ENCODE measurements at places on chromosomes 11 and 22. TPM values are rescaled to one million over a fixed set of nuclear protein-coding genes. Genes with fewer than 3 reads are reported as not detected.

The CTSW gene
- total RNA-seq: not detected

The LUZP2 gene
- 1.6 TPM for total RNA-seq

GRCh38 chr11:65486570-65487466, 12.0 kb upstream of the MALAT1 start:
- DNase-seq: no peak

The ELF5 gene
- total RNA-seq: not detected

The GAS2L1 gene
- 0.95 TPM for total RNA-seq

The CHRM1 gene
- total RNA-seq: not detected

The OR5P2 gene
- not detected for total RNA-seq

GRCh38 chr11:72864702-72865655, 50.8 kb downstream of the ATG16L2 start:
- no peak for DNase-seq

The BTBD18 gene
- total RNA-seq: not detected

- no peak for DNase-seq
These were observed 1.5 kb downstream of the LRFN4 start for GRCh38 chr11:66858186-66858938.

DNA sequence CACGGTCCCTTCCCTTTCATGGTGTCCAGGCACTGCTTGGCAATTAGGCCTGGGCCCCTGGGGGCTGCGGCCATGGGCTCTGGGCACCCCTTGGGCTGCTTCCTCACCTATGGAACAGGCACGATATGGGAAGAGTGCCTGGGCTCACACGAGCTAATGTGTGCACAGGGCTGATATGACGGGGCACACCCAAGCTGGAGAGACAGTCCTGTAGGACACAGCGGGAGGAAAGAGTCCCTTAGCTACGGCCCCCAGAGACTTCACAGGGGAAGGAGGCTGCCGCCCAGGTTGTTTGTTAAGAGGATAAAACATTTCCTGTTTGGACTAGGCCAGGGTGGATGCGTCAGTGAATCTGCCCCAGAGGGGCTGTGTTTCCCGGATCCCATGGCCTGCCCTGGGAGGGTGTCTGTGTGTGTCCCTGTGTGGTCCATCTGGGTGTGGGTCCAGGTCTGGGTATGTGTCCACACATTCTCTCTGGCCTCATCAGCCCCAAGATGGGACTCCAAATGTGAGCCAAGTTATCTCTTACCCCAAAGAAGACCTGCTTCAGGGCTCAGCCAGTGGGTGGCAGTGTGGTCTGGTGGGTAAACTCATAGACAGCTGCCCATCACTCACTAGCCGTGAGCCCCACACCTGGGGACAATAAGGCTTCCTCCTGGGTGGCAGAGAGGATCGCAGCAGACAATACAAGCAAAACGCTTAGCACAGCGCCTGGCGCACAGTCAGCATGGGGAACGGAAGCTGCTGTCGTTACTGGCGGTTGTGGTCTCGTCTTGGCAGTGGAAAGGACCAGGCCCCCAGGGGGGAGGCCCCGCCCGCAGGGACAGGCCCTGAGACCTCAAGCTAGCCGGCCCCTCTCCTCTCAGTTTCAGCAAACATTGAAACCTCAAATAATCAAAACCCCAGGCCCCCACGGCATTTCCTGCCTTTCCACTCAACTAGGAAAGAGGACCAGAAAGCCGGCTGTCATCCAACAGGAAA, 3.2 kb upstream of the EMID1 start:
- peak; percentile 65 for DNase-seq

- no peak for DNase-seq
These were observed 32.2 kb upstream of the PTPRJ start for GRCh38 chr11:47948137-47948536.

DNA sequence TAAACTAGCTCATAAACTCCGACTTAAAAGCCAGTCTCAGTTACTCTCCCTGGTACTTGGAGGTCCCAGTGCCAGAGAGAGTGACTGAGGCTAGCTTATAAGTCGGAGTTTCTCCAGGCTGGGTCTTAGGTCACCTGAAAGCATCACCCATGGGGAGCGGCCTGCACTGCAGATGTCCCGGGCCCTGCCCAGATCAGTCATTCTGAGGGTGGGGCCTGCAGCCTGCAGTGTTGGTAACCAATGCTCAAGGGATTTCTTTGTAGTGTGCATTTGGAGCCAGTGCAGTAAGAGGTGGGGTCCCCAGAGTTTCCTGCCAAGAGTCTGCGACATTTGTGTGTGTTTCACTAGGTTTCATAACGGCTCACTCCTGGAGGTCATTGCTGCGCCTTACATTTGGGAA, 14.8 kb downstream of the TAB1 start:
- no peak for DNase-seq

GRCh38 chr22:35641494-35642120, 6.6 kb upstream of the APOL6 start:
- peak; percentile 50 for DNase-seq

GRCh38 chr11:73661035-73661628, 14.8 kb downstream of the PLEKHB1 start:
- DNase-seq: peak; percentile 95

- no peak for DNase-seq
These were observed 5.4 kb downstream of the FJX1 start for GRCh38 chr11:35623621-35624168.

DNA sequence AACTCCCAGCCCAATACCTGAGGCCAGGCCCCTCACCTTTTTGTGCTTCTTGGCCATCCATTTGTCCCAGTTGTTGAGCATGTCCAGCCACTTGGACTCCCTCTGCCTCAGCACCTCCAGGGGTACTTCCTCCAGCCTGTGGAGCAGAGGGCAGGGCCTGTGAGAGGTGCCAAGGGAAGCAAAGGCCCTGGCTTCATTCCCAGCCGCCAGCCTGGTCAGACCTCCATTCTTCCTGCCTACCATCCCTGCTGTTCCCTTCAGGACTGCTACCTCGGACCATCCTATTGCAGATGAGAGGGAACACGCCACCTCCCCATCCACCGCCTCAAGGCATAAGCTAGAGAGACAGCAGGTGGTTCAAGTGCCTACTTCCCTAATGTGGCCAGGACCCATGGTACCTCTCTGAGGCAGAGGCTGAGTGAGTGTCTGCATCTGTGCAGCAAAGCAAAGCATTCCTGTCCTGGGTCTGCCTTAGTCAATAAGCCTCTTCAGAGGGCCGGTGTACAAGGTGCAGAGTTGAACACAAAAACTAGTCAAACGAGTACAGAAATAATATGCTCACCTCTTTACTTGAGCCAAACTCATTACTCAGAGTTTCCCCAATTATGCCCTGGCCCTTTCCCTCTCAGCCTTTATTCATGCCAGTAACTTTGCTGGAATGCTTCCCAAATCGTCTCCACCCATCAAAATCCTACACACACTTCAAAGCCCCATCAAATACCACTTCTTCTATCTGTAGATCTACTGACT, 15.4 kb upstream of the CASTOR1 start:
- no peak for DNase-seq

The ADSL gene
- total RNA-seq: 181 TPM

DNA sequence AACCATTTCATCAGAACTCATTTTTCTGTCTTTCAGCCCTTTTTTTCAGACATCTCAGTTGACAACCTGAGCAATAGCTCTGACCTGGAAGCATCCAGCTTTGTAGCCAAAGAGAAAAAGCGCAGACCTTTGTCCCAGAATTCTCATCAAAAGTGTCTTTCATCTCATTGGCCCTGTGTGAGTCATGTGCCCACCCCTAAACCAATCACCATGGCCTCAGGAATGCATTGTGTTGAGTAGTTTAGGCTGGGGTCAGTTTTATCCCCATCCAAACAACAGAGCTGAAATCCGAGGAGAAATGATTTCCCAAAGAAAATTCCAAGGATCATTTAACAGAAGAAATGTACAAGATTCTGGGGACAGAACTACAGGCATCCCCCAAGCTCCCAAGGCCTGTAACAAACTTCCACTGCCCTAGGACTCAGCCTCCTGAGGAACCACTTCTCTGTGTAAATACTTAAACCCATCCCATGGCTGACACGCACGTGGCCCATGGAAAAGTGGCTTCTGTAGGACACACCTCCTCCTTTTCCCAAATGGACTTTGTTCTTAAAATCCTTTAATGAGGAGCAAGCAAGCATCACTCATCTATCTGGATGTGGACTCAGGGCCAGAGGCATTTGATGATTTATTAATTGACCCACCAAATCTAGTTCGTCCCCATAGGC, 429.0 kb downstream of the SOX6 start:
- no peak for DNase-seq

The MUC5AC gene
- not detected for total RNA-seq

The SPI1 gene
- not detected for total RNA-seq

DNA sequence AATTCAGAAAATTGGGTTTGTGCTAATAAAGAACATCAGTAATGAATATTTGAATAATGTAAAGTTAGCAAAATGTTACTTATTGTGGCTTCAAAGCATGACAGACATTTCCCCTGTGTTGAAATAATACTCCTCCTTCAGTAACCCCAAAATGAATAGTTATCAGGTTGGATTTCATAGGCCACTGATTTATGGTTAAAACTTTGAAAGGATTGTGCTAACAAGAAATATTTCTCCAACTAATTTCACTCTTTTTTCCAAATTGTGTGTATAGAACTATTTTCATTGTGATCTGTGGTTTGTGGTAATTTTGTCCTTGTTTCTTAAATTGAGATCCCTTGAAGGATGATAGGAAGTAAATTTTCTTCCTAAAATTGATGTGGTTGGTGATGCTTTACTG, 7.9 kb downstream of the DDX10 start:
- no peak for DNase-seq

The MRGPRX3 gene
- total RNA-seq: not detected

The TIMM10 gene
- 19.1 TPM for total RNA-seq

GRCh38 chr11:61055776-61056175, 46.5 kb upstream of the CD5 start:
- no peak for DNase-seq

The GDPD5 gene
- total RNA-seq: 32.7 TPM

The ETS1 gene
- total RNA-seq: 0.93 TPM

- DNase-seq: no peak
These were observed 34.8 kb downstream of the JHY start for GRCh38 chr11:122917311-122917710.

DNA sequence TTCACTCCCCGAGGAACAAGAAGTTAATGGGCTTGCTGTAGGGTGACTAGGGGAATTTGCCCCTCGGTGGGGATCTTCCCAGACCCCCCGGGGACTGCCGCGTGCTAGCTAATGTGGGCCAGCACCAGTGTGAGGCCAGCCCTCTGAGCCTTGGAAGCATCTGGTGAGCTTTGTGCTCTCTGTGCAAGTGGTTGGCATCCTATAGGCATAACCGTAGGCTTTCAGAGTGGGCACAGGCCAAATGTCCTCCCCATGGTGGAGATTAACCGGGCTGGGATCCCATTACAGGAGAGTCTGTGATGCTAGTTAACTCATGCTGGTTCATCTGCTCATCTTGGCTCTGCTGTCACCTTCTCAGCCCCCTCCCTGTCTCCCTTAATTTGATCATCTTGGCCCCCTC, 125.7 kb downstream of the TRIM29 start:
- DNase-seq: no peak

- no peak for DNase-seq
These were observed 66.9 kb upstream of the TTLL12 start for GRCh38 chr22:43253839-43254238.

DNA sequence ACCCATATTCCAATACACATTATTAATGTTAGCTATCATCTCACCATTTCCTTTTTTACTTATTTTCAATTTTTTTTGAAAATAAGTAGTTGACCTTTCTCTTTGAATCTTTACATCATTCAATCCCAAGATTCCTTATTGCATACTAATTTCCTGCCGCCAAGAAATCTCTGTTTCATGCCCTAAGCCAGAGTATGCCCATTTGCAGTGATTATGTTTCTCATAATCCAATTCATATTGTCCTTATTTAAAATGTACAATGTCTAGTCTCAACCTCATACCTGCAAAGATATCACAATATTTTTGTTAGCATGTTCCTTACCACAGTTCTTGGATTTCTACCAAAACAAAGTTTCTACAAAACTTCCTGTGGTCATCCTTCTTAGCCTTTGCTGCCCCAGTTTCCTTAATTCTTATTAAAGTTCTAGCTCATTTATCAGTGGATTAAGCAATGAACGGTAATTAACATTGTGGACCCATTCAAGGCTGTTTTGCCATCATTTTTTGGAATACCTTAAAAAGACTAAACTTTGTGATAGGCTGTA, 75.3 kb downstream of the CD44 start:
- DNase-seq: no peak

The ALX4 gene
- not detected for total RNA-seq

DNA sequence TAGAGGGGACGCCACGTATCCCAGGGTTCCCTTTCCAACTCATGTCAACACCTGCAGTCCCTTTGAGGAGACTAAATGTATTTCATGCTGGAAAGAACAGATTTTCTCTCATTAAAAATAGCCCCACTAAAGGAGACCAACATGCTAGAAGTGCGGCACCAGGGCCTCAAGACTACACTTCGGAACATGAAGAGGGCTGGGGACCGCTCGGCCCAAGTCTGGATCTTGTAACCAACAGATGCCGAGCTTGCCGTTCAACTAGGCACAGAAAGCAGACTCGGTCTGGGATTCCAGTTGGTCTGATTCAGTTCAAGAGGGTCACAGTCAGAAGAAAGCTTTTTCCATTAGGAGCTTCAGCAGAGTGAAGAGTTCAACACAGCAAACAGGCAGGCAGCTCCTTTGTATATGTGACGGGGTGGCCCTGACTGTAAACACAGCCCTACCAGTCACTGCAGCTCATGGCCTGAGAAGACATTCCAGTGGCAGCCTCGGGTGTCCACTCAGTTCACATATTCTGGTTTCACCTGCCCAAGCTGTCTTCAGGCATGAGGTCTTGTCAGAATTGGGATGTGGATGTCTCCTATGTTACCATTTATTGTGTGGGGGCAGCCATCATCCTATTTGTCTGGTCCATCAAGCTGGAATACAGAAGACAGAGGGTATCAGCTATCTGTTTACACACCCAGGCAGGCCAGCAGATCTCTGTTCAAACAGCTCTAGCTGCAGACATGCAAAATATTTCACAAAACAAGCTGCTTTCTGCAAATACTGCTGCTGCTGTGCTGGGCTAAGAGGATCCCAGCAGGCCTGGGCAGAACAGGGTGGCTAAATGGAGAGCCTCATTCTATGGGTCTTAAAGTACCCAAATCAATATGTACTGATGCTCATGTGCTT, 8.8 kb downstream of the RIC8A start:
- no peak for DNase-seq

The ACRV1 gene
- total RNA-seq: 0.47 TPM

- peak; percentile 6 for DNase-seq
These were observed 60.7 kb downstream of the STK33 start for GRCh38 chr11:8533332-8533731.

The MPEG1 gene
- not detected for total RNA-seq

DNA sequence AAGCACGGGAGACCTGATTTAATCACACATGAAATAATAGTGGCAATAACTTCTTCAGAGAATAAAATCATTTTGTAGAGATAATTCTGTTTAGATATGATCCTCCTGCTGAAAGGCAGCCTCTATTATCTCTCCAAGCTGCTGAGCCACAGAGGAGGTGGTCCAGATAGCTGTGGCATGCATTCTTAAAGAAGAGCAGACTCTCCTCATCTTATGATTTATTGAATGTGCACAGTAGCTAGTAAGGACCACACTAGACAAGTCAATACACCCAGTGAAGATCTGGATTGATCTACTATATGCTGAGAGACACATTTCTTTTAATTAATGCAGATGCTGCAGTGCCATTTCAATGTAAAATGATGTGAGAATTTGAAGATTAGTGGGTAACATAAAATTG, 552.9 kb upstream of the ANO3 start:
- DNase-seq: no peak

The CENPM gene
- 45.3 TPM for total RNA-seq

The XKR3 gene
- total RNA-seq: not detected

The P2RY2 gene
- total RNA-seq: 0.45 TPM
